ENCODE measurements at places on chromosomes 1 and 21.
A peak's percentile ranks its signal among the peaks of the same experiment; 100 is the strongest.

GRCh38 chr1:152941037-152941711 is 5.8 kb upstream of the SPRR5 start:
- no peak for DNase-seq

DNA sequence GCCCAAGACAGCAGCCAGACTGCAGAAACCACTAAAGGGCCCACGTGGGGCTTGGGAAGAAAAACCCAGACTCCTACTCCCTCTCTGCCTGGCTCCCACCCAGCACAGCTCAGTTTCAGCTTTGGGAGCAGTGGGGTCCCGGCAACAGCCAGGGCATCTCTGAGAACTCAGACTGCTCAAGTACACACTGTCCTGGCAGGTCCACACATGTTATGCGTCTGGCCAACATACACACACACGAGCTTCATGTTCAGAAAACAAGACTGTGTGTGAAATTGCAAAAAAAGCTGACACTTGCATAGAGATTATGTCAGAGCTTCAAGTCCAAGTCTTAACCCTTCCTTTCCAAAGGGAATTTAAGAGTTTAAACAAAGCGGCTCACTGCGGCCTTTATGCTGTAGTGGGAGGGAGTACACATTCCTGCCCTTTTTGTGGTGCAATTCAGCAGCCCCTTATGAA is 136.6 kb upstream of the CD34 start:
- no peak for DNase-seq

DNA sequence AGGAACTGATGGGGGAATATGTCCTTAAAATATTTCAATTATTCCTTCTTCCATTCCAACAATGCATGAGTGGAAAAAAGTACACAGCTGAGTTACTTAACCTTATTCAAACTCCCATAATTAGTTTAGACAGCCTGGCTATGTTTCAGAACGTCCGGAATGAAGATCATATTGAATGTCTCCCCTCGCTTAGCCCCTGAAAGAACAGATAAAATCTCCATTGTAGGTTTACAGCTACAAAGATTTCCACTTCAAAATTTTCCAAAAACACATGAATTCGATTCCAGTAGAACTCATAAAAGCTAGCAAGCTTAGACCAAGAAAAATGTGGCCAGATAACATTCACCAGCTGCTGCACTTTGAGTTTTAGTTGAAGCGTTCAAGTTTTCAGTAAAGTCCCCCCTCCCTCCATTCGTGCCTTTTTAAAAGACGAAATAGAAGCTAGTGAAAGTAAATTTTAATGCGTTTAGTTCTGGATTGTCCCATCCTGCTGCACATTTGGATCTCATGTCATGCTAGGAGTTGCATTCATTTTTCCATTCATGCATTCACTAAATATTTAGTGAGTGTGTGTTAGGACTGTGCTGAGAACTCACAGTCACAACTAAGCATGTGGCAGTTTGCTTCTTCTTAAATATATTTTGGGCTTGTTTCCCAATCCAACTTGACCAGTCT is 29.4 kb upstream of the SSX2IP start:
- DNase-seq: no peak

DNA sequence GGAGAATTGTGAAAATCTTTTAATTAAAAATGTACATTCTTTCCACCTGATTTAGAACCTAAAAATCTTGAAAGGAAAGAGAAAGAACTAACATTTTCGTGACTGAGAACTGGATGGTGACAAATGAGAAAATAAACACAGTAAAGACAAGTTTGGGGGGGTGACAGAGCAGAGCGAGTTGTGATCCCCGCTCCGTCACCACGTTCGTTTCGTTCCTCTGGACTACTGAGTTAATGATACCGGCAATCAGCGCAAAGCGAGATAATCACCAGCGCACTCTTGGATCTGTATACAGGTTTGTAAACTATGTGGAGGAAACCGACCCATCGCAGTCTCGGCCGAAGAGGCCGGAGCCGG is 31.2 kb upstream of the CFAP126 start:
- DNase-seq: no peak

- DNase-seq: no peak
These were observed 62.5 kb downstream of the UBIAD1 start for GRCh38 chr1:11335417-11336056.

GRCh38 chr1:98053471-98054366 is 132.9 kb upstream of the DPYD start:
- DNase-seq: no peak

DNA sequence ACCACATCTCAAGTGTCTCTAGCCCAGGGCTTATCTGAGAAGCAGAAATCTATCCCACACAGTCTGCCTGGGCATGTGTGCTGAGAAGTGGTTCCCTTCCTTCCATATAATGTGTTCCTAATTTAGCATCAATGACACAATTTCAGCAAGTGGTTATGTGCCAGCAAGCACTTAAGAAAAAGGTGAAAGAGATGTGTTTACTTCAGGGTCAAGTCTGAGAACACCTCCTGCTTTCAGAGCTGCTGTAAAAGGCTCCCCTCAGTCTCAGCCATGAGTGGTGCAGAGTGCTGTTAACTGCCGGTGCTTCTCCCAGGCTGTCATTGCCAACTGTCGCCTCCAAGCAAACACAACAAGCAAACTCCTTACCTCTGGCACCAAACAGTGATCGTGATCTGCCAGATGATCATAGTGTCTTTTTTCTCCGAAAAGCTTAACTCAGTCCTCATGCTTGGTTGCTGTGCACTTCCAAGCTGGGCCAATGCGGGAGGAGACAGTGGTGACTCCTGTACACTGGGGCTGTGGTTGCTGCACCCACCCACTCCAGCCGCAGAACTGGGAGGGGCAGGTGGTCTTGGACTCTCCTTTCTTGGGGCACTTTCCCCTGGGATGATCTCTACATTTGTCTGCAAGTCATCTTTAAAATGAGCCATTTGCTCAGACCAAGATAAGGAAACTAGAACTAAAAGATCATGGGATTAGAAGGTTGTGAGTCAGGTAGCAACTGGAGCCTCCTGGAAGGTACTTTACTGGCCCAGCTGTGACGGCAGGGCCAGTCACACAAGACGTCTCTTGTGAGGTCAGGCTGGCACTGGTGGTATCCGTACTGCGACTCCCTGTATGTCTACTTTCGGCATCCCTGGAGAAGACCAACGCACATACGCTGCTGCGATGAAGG is 32.4 kb downstream of the ATP1A1 start:
- no peak for DNase-seq

DNA sequence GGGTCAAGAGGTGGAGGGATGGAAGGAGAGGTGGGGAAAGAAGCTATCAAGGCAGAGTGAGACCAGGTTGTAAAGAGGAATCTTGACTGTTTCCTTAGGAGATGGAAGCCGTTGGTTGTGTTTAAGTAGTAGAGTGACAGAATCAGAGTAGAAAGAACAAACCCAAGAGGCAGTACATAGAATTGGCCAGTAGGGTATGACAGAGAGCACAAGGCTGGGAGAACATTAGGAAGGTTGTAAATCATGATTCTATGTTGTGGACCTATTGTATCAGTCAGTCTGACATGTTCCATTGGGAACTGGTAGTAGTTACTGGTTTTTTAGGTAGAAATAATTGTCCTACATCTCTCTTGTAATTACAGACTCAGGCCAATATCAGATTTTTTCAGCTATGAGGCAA is 486.9 kb upstream of the USP24 start:
- no peak for DNase-seq

DNA sequence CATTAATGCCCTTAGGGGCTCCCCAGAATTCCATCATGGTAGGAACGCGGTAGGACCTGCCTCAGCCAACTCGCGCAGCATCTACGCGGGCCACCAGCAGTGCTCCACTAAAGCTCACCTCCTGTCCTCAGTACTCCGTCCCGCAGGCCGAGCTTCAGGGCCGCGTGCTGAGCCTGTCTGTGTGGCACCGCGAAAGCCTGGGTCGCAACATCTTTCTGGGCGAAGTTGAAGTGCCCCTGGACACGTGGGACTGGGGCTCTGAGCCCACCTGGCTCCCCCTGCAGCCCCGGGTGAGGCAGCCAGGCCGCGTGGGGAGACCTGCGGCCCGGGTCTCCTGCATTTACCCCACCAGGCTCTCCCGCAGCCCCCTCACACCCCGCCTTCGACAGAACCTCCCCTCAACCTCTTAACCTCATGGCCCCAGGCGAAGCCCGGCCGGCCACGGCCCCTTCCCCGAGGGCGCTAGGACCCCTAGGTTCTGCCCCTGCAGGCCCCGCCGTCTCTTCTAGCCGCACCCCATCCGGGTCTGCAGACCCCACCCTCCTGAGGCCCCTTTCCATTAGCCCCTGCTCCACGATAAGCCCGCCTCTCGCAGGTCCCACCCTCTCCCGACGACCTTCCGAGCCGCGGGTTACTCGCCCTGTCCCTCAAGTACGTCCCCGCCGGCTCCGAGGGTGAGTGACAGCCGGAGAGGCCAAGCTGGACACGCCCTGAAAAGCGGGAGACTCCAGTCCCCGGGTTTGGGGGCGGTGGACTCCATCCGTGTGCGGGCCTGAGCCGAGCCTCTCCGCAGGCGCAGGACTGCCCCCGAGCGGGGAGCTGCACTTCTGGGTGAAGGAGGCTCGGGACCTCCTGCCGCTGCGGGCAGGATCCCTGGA is 9.1 kb downstream of the SYTL1 start:
- no peak for DNase-seq

DNA sequence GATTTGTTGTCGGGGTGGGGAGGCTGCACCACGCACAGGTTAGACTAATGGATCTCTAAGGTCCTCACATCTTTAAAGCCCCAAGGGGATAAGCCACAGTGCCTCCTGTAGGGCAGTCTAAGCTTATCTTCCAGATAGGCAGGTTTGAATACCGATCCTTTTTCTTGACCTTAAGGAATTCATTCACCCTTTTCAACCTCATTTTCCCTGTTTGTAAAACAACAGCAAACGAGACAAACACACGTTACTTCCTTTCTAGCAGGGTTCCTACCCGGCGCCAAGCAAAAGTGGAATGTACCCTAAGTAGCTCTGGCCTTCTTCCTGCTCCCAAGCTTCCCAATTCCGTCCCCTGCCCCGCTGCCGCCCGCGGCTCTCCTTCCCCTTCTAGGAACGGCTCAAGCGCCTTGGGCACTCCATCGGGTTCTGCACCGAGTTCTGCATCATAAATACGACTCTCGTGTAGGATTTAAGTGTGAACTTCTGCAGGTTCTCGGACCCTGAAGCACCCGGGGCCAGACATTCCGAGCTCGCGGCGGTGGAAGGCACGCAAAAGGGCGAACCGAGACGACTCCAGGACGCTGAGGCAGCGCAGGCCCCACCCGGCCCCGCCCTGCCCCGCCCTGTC is 548 bp upstream of the CDC20 start:
- DNase-seq: no peak

DNA sequence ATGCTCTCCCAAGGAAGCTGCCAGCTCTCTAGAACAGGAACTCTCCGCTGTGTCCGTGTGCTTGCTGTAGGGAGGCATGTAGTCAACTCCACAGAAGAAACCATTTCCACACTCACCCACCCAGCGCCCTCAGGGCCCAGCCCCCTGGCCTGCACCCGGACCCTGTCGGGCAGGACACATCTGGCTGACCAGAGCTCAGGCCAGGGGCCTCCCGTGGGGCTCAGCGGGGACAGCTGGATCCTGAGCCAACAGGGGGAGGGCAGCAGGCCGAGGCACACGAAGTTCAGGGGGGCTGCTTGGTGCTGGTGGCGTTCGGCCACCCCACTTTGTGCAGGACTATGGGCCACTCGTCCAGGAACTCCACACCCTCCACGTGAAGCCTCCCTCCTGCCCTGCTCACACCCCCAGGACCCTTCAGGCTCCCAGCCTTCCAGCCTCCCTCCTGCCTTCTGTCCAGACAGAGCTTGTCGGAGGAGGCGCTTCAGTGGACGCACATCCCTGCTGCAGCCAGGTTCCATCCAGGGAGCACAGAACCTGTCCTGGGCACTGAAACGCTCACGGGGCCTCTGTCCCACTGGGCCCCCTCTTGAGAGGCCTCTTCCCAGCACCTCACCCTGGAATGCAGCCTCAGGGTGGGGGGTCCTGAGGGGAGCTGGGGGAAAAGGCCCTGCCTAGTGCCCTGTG is 15.0 kb upstream of the FAAP20 start:
- DNase-seq: no peak

DNA sequence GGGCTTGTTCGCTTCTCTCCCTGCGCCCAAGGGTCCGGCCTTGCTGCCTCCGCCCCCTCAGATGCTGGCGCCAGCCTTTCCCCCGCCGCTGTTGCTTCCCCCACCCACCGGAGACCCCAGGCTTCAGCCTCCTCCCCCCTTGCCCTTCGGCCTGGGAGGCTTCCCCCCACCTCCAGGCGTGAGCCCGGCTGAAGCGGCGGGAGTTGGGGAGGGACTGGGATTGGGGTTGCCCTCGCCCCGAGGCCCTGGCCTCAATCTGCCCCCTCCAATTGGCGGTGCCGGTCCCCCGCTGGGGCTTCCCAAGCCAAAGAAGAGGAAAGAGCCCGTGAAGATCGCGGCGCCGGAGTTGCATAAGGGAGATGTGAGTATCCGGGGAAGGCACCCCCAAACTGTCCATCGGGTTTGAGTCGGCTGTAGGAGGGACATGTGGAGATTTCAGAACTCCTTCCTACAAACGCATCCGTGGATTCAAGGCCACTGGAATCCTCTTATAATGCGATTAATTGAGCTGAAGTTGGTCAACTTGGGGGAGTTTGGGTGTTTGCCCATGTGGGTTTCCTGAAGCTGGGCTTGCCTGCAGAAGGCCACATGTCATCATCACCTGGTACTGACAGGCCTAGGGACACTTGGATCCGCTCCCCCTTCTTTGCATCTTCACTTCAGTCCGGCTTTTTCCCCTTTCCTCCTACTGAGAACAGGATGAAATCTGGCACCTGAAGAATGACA is 707 bp downstream of the PRCC start:
- DNase-seq: peak; percentile 15

All from T follicular helper cell (primary cell).